Esophagus squamous epithelium (tissue), 5 donors: ENCODE measurements at places on chromosomes 3 and 15.

DNA sequence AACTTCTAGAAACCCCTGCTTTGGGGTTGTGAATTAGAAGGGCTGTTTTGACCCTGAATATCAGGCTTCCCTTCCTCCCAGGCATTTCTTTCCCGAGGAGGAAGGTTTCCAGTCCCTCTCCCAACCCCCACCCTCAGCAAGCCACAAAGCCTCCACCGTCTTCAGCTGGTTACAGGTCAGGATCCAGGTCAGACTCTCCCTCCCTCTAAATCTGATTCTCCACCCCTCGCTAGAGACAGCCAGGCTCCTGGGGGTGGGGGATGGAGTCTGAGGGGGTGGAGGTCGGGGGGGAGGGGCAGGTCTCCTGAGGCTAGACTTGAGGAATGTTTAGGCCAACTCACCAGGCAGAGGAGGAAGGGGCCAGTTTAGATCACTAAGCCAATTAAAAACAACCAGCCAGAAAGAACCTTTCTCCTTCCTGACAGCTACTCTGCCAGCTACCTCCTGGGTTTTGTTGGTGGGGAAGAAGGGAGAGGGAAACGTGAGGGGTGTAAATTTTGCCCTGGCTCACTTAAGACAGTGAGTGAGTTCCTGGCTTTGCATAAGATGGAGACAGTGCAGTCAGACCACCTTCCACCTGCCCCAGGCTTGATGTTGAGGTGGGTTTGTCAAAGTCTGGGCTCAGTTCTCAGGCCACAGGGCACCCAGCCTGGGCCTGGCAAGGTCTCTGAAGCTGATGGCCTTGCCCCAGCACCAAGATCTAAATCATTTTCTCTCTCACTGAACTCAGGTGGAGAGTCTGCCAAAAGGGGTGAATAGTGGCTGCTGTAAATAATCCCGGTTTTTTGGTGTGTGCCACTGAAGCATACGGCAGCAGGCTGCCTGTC, 19.5 kb downstream of the BMF start:
- no peak for DNase-seq

GRCh38 chr3:130748981-130749380, 2.4 kb upstream of the PIK3R4 start:
- DNase-seq = no peak

DNA sequence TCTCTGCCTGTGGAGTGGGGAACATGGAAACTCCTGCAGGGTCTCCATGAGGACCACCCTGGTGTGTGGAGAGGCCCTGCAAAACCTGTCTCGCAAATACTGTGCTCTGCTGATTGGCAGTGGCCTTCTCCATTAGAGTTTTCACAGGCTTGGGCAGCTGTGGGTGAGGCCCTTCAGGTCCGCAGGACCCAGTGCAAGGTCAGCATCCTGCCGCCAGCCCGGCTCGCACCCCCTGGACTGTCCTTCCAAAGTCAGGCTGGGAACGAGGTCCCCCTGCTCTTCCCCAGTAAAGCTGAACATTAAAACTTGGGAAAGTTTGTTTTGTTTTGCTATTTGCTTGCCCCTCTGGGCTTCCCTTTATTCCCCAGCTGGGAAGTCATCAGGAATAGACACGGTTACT, 85.0 kb upstream of the PLXNA1 start:
- DNase-seq = no peak

GRCh38 chr3:106839576-106840280, 537.5 kb upstream of the CCDC54 start:
- no peak for DNase-seq

DNA sequence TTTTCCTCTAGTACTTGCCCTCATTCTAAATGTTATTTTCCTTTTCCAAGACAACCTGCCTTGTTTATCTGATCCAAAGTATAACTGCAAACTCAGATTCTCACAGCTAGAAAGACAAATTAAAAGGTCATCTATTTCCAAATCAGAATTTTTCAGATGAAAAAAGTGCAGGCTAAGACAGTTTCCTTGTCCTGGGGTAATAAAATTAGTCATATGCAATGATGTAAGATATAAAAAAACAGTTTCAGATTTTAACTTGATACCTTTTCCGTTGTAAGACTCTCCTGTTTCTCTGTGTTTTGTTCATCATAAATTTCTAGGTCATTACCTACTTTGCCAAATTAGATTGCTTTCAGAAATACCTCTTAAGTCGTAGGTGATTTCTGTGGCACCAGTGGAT, 238.4 kb upstream of the PEX5L start:
- DNase-seq = no peak

DNA sequence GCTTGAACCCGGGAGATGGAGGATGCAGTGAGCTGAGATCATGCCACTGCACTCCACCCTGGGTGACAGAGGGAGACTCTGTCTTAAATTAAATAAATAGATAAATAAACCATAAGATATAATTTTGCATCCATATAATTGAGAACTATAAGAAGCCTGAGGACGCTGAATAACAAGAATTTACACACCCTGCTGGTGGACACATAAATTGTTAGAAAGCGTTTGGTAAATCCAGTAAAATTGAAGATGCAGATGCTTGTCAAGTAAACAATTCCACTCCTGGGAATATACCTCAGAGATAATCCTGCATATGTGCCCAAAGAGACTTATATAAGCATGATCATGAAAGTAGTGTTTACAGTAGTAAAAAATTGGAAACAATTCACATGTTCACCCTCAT, 41.7 kb downstream of the TTC23 start:
- DNase-seq = no peak

- DNase-seq = no peak
Measured at GRCh38 chr15:39588531-39589192, 7.8 kb downstream of the THBS1 start.

DNA sequence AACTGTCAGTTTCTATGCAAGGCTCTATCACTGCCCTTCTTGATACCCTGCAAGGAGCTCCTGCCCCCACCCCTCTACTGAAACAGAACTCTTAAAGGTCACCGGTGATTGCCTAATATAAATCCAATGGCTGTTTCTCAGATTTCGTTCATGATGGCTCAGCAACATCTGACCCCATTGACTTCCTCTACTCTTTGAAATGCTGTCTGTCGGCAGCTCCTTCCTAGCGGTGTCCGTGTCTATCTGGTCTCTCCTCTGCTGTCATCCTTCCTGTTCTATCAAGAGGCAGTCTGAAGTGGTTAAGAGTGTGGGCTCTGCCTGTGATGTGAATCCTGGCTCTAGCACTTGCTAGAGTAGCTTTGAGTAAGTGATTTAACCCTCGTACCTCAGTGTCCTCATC, 5.5 kb downstream of the TMEM266 start:
- DNase-seq = no peak

DNA sequence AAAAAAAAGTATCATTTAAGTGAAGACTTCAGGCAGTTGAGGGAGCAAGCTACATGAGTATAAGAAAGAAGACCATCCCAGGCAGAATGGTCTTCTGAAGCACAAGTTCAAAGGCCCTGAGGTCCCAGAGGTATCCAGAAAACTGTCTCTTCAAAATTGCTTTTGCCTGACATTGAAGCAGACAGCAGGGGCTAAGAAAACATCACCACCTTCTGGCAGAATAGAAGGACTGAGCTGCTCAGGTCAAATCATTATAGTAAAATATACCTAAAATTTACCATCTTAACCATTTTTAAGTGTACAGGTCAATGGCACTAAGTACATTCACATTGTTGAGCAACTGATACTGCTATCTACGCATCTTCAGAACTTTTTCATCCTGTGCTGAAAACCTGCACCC, 16.4 kb downstream of the GPR160 start:
- DNase-seq = no peak

DNA sequence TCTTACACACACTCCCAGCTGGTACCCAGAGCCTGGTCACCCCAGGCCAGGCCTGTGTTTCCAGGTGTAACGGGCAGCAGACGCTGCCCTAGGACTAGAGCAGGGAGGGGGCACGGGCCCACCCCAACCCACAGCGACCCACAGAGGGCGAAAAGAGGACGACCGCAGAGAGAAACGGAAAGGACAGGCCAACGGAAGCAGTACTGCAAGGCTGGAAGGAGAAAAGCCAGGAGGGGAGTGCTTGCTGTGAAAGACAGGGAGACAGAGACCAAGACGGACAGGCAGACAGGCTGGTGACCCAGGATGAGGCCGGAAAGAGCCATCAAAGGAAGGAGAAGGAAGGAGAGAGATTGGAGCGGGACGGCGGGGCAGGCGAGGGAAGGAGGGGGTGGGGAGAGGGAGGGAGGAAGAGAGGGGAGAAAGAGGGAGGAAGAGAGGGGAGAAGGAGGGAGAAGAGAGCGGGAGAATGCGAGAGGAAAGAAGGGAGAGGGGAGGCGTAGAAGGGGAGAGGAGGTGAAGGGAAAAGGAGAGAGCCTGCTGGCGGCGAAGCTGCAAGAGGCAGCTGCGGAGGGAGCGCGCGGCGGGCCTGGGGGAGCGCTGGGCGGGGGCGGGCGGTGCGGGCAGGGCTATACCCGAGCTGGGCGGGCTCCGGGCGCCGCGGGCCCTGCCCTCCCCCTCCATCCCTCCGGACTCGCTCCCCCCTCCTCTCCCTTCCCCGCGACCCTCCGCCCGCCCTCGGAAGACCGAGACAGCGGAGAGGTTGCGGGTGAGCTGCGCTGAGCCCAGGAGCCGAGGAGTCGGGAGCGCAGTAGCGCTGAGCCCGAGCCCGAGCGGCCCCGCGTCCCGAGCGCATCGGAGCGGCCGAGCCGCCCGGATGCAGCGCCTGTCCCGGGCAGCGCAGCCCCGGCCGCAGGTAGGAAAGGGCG, at the start of gene SLC6A1:
SLC6A1 (plus strand) TSS at position 732 of the 926 bp plus-strand sequence. CDS start 24,464 bp downstream, outside the sequence.
- no peak for DNase-seq

DNA sequence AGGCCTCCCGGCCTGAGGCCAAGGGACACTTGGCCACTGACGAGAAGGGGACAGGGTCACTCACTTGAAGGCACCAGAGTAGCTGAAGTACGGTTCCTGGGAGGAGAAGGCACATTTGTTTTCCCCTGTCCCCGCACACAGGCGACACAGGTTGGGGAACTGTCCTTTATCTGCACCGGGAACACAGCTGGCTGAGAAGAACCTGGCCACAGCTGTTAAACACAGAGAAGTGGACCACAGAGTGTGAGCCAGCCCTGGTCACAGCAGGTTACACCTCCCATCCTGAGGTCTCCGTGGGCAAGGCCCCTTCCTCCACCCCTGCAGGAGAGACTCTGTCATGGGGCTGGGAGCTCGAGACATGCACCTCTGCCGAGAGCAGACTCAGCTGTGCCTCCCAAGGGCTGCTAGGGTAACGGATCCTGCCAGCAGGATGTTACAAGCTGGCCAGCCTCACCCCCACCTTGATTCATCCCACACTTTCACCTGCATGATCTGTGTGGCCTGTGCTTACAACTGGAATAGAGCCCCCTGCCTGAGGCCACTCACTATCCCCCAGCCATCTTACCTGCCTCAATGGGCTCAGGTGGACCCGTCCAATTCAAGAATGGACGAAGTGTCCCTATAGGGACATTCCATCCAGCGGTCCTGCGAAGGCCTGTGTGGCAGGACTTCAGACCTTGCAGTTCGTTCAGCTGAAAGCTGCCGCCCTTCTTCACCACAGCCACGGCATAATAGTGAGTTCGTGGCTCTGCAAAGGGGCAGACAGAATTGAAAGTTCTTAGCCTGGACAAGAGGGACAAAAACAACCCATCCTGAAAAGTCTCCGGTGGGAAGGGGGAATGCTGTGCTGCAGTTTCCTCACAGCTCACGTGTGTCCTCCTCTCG, 9.2 kb downstream of the LTF start:
- DNase-seq = no peak

GRCh38 chr3:15682561-15683185, 81.1 kb downstream of the BTD start:
- DNase-seq = no peak

- DNase-seq = no peak
Measured at GRCh38 chr3:170323331-170323730, 34.2 kb upstream of the SKIL start.

GRCh38 chr3:97699889-97700288, 64.7 kb upstream of the ARL6 start:
- DNase-seq = no peak

DNA sequence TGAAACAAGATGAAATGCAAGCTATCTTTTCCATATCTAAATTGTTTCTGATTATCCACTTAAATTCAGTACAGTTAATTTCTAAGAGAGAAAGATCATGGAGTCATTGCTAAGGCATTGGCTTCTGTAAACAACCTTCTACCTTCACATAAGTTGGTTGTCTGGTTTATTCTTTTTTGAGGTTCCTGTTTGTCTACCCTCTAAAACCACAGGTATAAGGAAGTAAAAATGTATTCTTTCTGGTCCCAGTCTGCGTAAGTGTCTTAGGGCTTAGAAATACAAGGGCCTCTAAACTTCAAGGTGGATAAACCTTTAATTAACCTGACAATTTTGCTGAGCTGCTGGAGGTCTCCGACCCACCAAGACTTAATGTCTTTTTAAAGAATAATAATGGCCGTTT, 3.6 kb upstream of the ATOSA start:
- DNase-seq = no peak

DNA sequence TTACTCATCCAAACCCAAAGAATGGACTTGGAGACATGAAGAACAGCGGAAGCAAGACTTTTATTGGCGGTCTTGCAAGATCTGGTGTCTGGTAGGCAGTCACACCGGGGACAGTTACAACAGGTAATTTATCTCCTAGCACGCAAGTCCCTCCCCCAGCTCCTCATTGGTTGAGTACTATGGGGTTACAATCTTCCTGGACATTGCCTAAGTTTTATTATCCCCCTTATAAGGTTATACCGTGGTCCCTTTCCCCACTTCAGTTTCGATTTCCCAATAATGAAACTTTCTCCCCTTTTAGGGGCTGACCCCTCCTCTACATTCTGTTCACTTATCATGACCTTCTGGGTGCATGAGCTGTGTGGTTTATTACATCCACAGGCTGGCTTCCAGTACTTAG, 18.7 kb downstream of the ARL8B start:
- no peak for DNase-seq

DNA sequence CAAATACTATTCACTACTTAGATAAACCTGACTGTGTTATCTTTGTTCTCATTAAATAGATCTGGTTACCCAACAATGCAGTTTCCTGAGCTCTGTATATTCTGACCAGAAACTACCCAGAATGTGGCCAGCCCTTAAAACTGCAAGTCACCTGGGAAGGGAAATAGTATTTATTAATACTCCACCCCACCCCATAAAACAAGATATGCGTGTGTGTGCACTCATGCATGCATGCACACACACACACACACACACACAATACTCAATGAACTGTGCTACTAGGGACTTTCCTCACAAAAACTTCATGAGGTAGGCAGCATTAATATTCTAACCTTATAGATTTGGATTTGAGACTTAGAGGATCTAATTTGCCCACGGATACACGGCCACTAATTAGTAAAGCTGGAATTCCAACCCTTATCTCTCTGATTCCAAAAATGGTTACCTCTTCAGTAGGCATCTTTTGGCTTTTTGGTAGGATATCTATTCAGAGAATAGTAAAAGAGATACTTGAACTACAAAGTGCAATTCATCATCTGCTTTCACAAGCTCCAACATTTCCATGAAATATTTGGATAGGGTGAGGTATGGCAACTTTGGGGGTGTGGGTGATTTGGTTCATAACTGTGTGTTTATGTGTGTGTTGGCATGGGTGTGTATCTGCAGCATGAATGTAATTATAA, 197.0 kb upstream of the CFAP20DC start:
- DNase-seq = no peak

DNA sequence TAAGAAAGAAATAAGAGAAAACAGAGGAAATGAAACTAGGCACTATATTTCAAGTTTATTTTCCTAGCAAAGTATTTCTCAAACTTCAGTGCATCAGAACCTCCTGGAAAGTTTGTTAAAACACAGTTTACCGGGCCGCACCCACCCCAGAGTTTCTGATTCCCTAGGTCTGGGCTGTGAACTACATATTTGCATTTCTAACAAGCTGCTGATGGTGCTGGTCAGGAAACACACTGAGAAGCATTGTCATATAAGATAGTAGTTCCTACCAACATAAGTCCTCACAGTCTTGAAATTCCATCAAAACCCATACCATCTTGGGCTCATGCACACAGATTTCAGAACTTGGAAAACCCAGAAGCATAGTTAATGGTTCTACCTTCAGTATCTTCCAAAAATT, 8.3 kb downstream of the SLC9A9 start:
- no peak for DNase-seq
